ENCODE measurements at places on chromosomes 5 and 9. TPM values are rescaled to one million over a fixed set of nuclear protein-coding genes. Genes with fewer than 3 reads are reported as not detected.

- no peak for DNase-seq
These were observed 53.4 kb downstream of the DUSP1 start for GRCh38 chr5:172717481-172718195.

- no peak for DNase-seq
These were observed 72.8 kb upstream of the PITX1 start for GRCh38 chr5:135106610-135107471.

DNA sequence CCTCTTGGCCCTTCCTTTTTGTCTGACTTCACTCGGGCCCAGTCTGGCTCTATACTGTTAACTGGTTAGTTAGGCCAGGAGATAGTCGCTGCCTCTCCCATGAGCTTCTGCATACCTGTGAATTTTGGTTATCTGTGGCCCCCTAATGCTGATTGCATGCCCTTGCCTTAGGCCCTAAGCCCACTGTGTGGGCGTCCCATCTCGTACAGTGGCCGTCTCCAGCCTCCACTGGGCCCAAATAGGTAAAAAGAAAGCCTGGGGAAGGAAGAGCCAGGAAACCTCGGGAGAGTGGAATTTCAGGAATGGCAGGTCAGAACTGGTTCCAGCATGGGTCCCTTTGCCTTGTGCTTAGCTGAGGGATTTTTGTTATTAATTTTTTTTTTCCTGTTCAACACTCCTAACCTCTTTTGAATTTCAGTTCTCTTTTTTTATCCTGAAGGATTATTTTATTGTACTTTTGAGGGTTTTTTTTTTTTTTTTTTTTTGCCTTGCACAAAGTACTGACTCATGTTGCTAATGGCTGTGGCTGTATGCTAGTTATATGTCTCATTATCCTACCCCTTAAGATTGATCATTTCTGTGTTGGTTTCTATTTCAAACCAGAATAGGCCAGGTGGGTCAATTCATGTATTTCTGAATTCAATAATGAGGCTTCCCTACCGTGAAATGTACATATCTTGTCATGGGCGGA, 3.4 kb downstream of the PRRC2B start:
- DNase-seq = no peak

GRCh38 chr5:34841816-34842215, 2.9 kb downstream of the TTC23L start:
- DNase-seq = no peak

DNA sequence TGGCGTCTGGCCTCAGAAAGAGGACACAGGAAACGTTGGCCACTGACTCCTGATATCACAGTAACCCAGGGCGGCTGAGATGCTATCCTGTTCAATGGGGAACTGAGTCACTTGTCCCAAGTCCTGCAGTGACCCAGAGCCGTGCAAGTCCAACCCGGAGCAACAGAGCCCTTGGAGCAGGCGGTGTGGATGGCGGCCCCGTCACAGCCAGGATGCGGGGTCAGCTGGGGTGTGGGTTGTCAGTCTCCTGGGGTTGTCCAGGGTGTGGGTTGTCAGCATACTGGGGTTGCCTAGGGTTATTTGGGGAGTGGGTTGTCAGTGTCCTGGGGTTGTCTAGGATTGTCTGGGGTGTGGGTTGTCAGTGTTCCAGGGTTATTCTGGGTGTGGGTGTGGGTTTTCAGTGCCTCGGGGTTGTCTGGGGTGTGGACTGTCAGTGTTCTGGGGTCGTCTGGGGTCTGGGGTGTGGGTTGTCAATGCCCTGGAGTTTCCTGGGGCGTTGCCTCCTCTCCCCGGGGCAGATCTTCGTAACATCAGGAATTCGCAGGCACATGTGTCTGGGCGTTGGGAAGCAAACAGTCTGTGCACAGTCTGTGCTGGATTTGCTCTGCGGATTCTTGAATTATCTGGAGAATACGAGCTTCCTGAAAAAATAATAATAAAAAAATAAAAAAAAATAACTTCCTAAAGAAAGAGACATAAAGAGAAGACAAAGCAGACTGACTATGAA, 257.5 kb downstream of the PARP8 start:
- DNase-seq = no peak

- no peak for DNase-seq
These were observed 114.1 kb downstream of the FRMD3 start for GRCh38 chr9:83423815-83424707.

DNA sequence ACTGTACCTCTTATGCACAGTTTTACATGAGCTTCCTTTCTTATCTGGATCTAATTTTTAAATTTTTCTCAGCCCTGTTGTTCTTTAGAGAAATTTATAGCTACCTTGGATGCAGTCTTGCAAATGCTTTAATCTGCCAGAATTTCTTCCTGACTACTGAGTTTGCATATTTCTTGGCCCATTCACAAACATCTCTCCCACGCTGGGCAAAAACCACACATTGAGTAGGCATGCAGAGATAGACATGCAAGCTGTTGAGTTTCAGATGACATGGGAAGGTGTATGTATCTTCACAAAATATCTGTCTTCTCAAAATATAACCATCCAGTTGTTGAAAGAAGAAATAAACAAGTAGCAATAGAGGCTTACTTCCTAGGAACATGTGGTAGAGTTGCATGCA, 101.2 kb downstream of the PARP8 start:
- no peak for DNase-seq

GRCh38 chr5:140658870-140659269, 5.8 kb upstream of the WDR55 start:
- no peak for DNase-seq

DNA sequence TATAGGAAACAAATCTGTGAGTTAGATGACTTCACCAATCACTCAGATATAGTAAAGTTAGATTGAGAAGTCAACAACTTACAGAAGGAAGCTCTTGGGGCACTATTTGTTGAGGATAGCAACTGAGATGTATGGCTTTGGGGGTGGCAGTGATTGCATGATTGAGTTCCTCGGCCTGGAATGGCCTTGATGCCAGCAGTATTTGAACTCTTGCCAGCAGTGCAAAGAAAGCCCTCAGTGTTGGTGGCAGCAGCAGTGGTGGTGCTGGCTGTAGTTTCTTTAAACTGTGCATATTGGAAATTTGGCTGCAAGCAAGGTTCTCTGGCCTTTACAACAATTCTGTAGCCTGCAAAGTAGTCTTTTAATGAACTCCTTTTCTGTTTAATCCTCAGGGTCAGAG, 41.4 kb upstream of the PJA2 start:
- no peak for DNase-seq

DNA sequence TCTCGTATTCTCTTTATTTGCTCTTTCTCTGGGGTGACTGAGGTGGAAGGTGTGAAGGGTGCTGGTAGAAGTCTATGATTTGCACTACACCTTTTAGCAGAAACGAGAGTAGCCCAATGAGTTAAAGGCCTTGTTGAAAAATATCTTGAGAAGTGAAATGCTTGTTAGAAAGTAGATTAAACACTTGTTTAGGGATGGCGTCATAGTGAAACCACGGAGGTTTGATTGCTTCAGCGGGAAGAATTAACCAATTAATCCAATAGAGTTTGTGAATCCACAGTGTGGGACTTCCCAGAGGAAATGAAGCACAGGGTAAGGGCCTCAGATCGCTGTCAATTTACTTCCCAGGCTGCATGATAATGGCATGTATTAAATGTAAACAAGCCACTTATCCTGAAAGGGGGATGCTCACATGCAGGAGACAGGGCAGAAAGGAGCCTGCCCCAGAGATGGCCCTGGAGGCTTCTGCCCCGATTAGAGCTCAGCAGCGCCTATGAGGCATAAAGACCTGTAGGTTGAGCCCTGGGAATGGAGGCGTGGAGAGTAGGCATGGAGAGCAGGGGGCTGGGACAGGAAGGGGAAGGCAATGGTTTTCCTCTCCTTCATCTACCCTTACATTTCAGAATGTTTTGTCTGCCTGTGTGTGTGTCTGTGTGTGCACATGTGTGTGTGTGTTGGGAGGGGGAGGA, 1.5 kb downstream of the FAM170A start:
- no peak for DNase-seq

- DNase-seq = no peak
These were observed 40.3 kb downstream of the TNFAIP8 start for GRCh38 chr5:119396030-119396664.

DNA sequence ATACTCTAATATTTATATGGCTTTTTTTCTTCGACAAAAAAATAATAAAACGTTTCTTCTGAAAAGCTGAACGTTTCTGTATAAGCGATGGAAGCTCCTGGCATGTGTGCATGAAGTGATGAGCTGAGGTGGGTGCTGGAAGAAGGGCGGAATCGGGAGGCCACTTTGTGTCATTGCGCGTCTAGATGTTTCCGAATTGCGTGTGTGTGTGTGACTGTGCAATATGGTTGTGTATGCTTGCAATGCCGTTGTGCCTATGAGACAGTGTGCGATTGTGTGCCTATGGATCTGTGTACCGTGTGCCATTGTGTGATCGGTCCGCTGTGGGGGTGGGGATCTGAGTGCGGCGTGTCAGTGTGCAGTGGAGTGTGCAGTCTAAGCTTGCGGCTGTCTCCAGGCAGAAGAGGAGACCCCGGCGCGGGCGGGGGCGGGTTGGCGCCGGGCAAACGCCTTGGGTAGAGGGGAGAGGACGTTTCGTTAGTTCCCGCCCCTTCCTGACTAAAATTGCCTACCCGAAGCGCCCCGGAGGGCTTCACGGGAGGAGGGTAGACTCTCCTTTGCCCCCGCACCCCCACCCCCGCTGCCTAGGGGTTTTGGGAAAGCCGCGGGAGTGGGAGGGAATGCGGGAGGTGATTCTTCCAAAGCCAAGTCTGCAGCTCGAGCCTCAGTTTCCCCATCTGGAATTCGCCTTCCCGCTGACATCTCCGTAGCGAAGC, 24.2 kb downstream of the PCDHGC5 start:
- DNase-seq = no peak

GRCh38 chr5:82816926-82817325, 260.3 kb downstream of the TMEM167A start:
- DNase-seq = no peak

The FAM153A gene
- 1.4 TPM for total RNA-seq

The SET gene
- 125 TPM for total RNA-seq

The GALT gene
- 30.9 TPM for total RNA-seq

The CDC37L1 gene
- total RNA-seq = 44.9 TPM

The TRAF2 gene
- total RNA-seq = 1.9 TPM

The PCDHGB2 gene
- 5.2 TPM for total RNA-seq

The ARL14EPL gene
- not detected for total RNA-seq

The OR1L6 gene
- total RNA-seq = not detected

The CNTNAP3 gene
- 6.1 TPM for total RNA-seq

The TAF1L gene
- total RNA-seq = not detected

The NKD2 gene
- total RNA-seq = 2.4 TPM

The HAVCR2 gene
- total RNA-seq = 3.7 TPM
